Nephron progenitor cell (in vitro differentiated cells): ENCODE measurements at places on chromosomes 4 and X.

GRCh38 chr4:174749091-174749490 lies 80.0 kb downstream of the GLRA3 start:
- DNase-seq: no peak

GRCh38 chr4:110639207-110640090 lies 16.6 kb upstream of the PITX2 start:
- peak; percentile 50 for DNase-seq

- no peak for DNase-seq
Observed at GRCh38 chr4:20017070-20017776, 234.5 kb upstream of the SLIT2 start.

- DNase-seq: no peak
Observed at GRCh38 chr4:38654273-38654672, 9.7 kb upstream of the KLF3 start.

DNA sequence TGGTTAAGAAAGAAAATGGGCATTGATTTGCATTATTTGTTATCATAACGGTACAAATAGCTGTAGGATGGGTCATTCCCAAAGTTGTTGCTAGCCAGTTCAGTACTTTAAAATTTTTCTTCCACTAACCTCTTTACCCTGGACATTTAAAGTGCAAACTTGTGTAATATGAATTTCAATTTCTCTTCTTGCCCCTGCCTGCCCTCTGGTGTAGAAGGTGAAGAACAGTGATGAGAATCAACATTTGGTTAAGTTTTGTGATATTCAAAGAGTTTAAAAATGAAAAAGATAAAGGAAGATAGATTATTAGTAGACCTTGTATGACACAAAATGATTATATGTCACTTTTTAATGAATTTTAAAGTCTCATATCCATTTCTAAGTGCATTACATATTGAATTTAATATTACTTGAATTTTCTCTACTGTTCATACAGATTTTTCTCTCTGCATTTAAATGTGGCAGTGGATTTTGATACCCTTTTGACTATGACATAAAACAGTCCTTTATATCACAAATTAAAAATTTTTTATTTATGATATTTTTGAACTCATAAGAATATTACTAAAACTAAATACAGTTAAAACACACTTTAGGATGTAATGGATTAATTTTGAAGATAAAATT lies 337.7 kb downstream of the BMPR1B start:
- no peak for DNase-seq

DNA sequence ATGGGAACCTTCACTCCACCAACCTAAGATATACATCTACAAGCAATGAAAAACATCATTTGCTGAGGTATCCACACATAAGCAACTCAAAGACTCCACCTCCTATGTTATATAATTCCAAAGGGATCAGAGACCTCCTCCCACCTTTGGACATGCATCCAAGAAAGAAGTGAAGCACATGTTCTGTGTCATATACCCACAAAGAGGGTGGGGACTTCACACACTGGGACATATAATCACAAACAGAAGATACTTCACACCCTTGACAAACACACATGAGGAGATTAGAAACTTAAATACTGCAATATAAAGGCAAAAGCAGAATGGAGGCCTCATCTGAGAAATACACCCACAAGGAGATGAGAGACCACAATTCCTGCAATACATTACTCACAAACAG lies 25.4 kb downstream of the SUV39H1 start:
- no peak for DNase-seq

DNA sequence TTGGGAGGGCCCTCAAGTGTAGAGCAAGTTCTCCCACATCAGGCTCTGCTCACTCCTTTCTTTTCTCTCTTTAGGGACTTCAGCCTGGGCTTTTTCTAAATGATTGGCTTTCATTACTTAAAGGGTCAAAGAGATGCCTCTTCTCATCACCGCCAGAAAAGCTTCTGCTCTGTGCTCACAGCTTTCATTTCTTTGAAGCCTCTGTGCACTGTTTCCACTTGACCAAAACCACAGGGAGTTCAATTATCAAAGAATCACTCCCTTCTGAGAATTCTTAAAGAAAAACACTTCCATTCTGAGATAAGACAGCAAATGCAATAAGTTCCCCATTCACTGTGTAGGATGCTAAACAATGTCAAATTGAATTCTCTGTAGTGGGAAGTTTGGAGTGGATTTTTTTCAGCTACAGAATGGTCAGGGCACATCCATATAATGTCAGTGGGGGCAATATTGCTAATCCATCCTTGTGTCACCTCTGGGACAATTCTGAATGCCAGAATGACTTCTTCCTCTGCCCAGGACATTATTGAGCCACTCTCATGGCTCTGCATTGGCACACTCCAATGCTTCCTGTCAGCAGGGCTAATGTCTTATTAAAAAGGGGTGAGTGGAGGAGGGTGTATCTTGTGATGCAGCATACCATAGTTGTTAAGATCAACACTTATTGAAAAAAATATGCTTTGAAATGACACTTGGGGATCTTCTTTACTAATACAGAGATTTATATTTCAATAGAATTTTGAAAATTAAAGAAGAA lies 217.6 kb downstream of the SNCA start:
- DNase-seq: no peak

DNA sequence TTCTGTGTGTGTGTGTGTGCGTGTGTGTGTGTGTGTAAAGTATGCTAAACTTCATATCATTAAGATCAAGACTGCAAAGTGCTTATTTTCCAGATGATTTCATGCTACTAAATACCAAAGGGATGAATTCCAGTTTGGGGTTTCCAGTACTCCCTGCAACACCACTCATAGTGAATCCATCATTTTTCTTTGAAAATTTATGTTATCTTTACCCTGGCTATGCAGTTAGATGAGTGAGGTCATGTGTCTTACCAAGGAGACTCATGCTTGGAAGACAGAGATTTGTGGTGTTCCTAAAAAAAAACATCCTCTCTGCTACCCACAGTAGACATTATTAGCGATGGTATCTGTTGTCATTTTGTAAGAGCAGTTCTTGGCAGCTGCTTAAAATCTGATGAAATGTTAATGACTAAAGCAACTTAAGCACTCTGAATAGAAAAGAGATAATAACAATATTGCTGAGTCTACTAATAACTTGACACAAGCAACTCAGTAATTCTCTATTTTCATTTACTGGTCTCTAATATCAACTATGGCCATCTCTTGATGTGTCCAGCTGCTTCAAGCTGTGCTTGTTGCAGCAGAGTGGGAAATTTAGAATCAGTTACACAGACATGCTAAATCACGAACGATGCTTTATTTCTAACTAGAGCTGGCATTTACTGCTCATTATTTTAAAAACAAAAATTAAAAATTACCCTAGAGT lies 1953.0 kb upstream of the IGFBP7 start:
- no peak for DNase-seq
